ENCODE measurements at places on chromosomes 12 and 14.

GRCh38 chr12:104863296-104863948 is 94.7 kb downstream of the SLC41A2 start:
- no peak for DNase-seq

GRCh38 chr14:102554821-102555819 is 37.3 kb upstream of the RCOR1 start:
- DNase-seq, result no peak

DNA sequence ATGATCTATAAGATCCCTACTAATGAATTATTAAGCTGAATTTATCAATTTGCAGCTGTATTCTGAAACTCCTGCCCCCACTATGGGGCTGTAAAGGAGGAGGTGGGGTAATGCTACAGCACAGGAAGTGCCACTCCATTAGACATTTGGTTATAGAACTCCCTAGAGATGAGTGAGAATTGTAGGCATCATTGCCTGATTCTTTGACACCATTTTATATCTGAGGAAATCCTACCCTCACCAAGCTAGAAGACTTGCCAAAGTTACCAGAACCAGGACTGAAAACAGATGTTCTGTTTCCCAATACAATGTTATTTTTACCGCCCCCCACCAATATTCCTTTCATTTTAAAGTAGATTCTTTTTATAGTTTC is 182.4 kb downstream of the EGLN3 start:
- DNase-seq, result no peak

DNA sequence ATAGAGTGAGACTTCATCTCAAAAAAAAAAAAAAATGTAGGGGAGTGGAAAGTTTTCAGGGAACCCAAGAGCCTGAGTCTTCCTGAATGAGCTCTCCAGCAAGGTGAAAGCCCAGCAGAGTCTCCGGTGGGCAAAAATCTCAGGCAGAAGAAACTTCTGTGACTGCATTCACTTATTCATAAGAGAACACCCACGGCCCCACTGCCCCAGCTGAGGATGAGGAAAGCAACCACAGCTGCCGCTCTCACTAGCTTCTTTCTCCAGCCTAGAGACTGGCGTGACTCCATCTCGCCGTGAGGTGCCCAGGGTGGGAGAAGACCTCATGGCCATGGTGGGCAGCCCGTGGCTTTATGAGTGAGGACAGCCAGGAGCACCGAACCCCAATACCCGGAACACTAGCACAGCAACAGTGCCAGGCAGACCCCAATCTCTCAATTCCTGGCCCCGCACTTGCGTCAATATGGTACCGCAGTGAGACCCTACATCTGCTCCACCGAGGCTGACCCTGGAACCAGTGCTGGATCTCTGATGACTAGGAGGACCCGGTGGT is 29.7 kb upstream of the DYNC1H1 start:
- DNase-seq, result no peak

- peak; percentile 49 for DNase-seq
Measured at GRCh38 chr14:92039063-92039718, 668 bp downstream of the TRIP11 start.

DNA sequence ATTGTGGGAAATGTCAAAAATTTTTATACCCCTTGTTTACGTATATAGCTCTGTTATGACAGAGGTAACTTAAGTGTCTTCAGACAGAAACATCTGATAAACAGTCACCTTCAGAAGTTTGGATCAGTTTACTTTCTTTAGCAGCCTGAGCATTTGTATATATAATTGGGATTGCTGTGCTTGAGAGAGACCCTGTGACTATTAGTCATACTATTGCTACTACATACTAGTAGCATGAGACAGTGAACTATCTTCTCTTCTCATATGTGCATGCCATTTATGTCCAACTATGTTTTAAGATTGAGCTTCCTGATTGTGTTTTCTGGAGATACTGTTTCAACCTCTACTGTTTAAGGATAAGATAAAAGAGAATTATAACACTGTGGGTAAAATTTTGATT is 101.5 kb downstream of the PDE6H start:
- DNase-seq, result no peak

DNA sequence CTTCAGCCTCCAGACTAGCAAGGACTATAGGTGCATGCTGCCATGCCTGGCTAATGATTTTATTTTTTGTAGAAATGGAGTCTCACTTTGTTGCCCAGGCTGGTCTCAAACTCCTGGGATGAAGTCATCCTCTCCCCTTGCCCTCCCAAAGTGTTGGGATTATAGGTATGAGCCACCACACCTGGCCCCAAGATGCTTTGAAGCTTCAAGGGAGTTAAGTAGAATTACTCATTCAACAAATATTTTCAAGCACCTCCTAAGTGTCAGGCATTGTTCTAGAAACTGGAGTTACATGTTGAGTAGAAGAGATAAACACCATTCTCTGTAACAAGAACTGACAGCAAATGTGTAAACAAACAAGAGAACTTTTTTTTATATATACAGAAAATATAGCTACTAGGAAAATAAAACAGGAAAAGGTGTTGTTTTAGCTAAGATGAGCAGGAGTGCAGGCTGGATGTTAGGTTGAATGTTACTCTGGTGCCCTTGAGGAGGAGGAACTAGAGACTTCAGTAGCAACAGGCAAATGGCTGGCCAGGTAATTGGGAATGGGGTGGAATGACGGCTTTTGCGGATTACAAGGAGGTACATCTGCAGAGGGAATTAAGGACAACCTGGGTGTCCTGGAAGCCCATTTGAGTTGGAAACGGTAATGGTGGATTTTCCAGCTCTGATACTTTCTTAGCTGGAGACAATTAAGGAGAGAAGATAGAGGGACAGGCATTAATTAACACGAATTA is 32.0 kb upstream of the CFAP54 start:
- peak; percentile 37 for DNase-seq

GRCh38 chr14:63432228-63432627 is 110.9 kb downstream of the PPP2R5E start:
- DNase-seq, result no peak

- DNase-seq, result no peak
Measured at GRCh38 chr12:105431537-105432100, 101.1 kb downstream of the C12orf75 start.

GRCh38 chr12:80838708-80839107 is 99.0 kb downstream of the LIN7A start:
- no peak for DNase-seq

- DNase-seq, result no peak
Measured at GRCh38 chr14:57464008-57464730, 29.5 kb downstream of the CCDC198 start.

DNA sequence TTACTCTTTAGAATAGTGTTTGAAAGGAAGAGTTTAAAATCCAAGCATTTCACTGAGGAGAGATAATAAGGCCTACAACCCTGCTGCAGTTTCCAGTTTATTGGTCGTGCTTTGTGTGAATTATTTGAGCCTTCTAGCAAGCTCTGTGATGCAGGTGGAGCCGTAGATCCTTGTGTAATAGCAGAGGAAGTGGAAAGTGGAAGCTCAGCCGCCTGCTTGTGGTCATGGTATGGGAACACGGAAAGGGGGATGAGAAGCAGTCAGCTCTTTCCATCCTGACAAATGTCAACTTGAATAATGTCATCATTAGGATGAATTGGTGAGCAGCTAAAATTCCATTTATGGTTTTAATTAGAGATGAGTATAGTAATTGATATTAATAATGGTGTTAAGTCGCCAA is 29.1 kb downstream of the SYNE2 start:
- no peak for DNase-seq

DNA sequence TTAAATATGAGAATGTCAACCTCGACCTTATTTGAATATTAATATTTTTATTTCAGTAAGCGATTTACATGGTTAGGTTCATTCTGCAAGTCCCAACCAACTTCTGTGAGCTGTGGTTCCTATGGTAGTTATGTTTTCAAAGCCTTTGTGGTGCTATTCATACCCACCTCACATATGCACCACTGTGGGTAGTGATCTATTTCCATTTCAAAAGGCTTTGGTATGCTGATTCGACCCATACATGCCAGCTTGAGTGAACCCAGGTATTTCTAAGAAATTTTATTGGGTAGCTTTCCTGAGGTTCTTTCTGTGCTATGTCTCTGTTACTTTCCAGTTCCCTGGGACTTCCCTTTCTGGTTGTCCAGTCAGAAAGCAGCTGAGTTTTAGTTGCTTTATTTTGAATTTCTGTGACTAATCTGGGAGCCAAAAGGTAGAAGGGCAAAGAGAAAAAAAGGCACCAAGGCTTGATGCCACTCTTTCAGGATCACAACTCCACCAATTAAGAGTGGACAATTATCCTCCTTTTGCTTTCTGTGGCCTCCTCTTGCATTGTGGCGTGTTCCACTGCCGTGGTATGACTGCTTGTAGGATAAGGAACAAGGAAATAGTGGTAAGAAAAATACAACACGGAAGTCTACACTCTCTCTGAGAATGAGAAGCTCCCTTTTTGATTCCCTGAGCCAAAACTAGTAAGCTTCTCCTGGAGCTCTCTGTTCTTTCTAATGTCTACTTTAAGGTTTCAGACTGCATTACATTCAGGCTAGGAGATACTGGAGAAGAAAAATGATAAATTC is 729.1 kb downstream of the NOVA1 start:
- no peak for DNase-seq

- no peak for DNase-seq
Measured at GRCh38 chr14:99258341-99258861, 13.6 kb downstream of the BCL11B start.

DNA sequence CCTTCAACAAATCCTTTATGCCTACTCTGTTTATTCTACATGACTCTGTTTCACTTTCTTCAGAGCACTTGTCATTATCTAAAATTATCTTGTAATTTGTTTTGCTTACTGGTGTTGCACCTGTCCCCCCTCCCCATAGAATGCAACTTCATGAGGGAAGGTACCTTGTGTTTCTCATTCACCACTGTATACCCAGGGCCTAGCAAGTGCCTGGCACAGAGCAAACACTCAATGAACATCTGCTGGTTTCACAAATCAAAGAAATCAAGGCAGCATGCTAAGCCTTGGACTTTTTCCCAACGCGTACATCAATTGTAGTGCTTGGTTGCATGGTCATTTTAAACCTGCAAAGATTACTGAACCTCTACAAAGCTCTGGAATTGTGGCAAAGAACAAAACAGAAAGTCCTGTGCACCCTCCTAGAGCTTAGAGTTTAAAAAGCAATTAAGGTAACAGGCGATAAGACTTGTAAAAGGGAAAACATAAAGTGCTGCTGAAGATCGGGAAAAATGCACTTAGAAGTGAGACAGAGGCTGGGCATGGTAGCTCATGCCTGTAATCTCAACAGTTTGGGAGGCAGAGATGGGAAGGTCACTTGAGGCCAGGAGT is 479.1 kb downstream of the MED13L start:
- DNase-seq, result no peak

GRCh38 chr14:59268011-59268410 is 79.5 kb downstream of the DAAM1 start:
- no peak for DNase-seq

GRCh38 chr14:29587046-29587445 is 340.6 kb downstream of the PRKD1 start:
- no peak for DNase-seq

DNA sequence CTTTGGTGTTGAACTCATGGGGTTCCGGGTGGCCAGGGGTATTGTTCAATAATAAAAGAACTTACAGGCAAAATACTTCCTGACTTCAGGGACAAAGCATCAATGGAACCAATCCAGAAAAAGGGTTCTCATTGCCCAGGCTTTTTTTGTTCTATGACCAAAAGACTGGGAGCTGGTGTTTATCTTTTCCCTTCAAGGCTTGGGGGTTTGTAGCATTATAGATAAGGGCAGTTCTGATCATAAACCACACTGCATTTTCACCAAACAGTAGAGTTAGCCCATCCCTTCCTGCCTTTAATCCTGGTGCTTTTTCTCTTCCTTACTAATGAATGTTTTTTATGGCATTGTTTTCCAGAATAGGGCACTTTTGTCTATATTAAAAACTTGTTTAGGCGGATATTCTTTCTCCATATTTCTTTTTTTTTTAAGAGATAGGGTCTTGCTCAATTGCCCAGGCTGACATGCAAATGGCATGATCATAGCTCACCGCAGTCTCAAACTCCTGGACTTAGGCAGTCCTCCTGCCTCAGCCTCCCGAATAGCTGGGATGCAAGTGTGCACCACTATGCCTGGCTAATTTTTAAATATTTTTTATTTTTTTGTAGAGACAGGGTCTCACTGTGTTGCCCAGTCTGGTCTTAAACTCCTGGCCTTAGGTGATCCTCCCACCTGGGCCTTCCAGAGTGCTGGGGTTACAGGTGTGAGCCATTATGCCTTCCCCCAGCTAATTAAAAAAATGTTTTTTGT is 9.7 kb downstream of the FUT8 start:
- DNase-seq, result no peak

DNA sequence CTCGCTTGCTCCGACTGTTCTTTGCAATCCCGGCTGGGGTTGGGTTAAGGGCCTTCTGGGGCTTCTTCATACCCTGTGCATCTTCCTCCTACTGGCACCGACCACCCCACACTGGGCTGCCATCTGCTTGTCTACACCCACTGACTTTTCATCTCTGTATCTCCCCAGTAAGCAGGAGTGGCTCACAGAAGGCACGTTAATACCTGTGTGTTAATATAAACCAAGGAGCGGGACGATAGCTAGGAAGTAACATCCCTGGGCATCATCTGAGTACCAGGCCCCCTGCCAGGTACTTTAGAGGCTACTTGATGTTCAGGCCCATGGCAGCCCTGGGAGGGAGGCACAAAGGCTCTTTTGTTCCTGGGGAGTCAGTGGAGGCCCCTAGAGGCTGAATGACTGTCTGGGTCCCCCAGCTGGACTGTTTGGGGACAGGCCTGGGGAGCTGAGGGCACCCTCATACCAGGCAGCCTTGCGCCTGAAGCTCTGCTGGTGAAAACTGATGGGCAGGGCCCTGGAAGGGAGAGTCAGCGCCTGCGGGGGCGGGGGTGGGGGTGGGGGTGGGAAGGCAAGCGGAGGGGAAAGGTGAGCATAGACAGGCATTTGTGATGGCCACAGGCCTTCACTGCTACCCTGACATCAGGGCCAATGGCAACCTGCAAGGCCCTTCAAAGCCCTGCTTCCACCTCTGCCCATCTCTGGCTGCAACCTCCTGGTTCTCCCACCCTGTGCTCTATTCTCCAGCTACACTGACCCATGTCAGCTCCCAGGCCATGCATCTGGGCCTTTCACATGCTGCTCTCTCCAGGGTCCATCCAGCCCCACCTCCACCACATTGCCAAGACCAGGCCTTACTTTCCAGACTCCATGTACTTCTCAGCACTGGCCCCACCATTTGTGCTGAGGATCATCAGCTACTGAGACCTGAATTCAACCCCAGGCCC is 34.2 kb upstream of the DEGS2 start:
- DNase-seq, result no peak

- DNase-seq, result no peak
Measured at GRCh38 chr12:64820593-64820992, 3.9 kb upstream of the TBC1D30 start.

GRCh38 chr12:31702047-31702446 is 26.8 kb downstream of the AMN1 start:
- peak; percentile 15 for DNase-seq

Measured in HCT116 (cell line).